ENCODE measurements at places on chromosomes 1 and 21.

GRCh38 chr1:145846201-145846612, 777 bp downstream of the NUDT17 start:
- peak; percentile 54 for DNase-seq

DNA sequence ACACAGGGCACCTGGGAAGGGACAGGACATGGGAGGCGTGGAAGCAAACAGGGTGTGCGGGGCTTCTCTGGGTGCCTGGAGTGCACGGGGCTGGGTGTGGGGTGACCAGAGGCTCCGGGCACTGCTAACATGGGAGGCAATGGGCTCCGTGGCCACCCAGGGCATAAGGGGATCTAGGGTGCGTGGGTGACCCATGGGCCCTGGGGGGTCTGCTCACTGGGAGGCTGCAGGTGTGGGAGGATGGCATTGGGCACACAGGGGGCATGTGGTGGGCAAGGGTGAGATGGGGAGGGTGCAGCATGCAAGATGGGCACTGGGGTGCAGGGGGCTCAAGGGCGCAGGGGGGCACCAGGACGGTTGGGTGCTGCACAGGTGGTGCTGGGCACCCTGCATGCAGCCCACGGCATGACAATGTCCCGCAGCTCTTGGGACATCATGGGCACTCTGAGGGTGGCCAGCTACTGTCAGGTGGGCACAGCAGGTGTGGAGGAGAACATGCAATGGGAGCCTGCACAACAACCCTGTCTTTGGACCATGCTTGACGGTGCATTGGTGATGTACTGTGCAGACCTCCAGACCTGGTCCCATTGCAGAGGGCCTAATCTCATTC, 15.1 kb downstream of the TRIM11 start:
- DNase-seq, result no peak

DNA sequence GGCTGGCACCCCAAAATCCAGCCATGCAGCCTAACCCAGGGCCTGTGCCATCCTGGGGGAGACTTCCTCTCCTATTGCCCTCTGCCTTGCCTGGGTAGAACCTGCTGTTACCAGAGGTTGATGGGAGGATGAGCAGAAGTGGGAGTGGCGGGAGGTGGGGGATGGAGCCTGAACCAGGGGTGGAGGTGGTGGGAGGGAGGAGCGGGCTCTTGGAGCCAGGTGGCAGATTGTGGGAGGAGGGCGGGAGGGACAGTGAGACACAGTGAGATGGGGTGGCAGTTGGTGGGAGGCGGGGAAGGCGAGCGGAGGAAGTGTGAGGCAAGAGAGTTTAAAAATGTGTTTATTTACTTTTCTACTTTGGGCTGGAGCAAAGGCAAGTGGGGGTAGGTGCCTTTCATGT, 87.3 kb downstream of the KCNJ6 start:
- DNase-seq, result no peak

GRCh38 chr1:162906485-162906884, 45.5 kb upstream of the CCDC190 start:
- DNase-seq, result no peak

DNA sequence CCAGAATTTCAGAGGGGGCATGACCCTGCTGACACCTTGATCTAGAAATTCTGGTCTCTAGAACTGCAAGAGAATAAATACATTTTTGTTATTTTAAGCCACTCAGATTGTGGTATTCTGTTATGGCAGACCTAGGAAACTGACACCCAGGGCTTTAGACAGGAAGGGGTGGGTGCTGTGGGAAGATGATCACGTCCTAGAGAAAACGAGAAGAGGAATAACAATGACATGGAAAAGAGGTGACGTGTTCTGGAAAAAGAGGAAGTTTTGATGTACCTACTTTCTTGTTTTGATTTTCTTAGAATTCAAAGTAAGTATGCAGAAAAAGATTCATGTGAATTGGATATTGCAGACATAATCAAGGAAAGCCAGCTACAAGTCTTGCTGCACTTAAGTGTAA, 232.9 kb upstream of the RUNX1 start:
- DNase-seq, result no peak

DNA sequence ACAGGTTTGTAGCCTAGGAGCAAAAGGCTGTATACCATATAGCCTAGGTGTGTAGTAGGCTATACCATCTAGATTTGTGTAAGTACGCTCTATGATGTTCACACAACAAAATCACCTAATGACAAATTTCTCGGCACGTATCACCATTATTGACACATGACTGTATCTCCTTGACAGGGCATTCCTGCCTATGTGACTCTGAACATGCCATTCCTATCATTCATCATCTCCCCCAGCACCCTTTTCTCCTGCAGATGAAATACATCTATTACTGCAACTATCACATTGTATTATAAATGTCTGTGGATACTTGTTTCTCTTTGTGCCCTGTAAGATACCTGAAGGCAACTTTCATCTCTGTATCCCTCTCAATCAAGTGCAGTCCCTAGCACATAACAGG, 29.9 kb downstream of the TP53BP2 start:
- DNase-seq, result no peak

GRCh38 chr21:42376338-42376982, 10.1 kb upstream of the TFF1 start:
- no peak for DNase-seq

GRCh38 chr1:231272880-231273279, 31.9 kb downstream of the GNPAT start:
- DNase-seq, result no peak

GRCh38 chr1:161388639-161389038, 21.0 kb upstream of the CFAP126 start:
- no peak for DNase-seq

DNA sequence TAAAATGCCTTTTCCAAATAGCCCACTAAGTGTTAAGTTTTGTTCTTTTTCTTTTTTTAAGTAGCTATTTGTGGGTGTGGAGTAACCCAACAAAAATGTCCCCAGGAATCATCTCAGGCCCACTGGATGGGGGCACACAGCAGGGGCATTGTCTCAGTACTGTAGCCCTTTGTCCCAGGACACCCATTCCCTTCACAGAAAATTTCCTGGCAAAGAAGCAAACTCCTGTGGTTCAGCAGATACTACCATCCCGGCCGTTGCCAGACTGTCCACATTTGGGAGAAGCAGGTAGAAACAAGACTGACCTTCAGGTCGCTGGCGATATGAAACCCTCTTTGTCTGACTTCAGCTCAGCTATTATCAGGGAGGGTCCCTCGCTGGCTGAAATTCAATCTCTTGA, 23.7 kb upstream of the SRRM1 start:
- no peak for DNase-seq

DNA sequence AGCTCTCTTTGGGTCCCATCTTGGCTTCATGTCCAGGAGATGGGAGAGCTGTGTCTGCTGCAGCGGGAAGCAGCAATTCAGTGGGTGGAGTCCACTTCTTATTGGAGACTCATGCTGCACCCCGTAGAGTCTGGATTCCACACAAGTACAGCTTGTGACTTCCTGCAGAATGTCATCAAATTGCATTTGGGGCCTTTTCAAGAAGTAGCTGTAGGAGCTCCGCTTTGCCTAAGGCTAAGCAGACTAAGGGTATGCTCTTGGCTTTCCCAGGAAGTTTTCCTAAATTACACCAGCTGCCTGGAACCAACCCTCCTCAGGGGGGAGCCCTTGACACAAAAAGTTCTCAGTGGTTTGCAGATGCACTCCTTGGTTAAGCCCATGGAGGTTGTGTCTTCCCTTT, 5.7 kb upstream of the MOB3C start:
- DNase-seq, result no peak

GRCh38 chr1:87508247-87508787, 179.6 kb downstream of the LMO4 start:
- no peak for DNase-seq

- DNase-seq, result no peak
Observed at GRCh38 chr1:6094801-6095505, 49.3 kb downstream of the KCNAB2 start.

DNA sequence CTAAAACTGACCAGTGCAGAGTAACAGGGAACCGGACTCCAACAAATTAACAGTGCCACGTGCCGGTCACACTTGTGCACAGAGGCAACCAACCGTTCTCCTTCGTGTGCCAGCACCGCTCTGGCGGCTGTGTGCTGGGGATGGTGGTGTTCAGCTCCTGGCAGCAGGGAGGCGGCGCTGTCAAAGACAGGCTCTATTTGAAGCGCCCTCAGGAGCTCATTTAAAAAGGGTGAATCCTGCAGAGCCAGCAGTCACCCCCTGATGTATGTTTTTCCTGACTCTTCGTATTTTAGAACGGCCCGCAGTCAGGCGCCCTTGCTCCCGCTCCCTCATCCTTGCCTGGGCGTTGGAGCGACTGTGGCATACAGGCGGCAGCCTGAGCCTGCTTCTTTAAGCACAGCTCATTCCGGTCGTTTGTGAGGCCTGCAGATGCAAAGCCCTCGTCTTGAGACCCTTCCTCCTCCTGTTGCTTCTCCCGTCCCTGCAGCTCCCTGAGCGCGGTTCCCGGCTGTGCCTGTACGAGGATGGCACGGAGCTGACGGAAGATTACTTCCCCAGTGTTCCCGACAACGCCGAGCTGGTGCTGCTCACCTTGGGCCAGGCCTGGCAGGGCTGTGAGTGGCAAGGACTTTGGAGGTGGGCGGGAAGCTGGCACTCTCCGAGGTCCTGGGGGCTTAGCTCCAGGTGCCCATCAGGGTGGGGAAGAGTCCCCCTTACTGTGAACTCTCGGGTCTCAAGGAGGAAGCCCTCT, 1.1 kb downstream of the DFFB start:
- no peak for DNase-seq

GRCh38 chr1:226593541-226593940, 45.0 kb downstream of the STUM start:
- DNase-seq, result no peak

GRCh38 chr1:64308866-64309265, 105.4 kb downstream of the UBE2U start:
- DNase-seq, result no peak

DNA sequence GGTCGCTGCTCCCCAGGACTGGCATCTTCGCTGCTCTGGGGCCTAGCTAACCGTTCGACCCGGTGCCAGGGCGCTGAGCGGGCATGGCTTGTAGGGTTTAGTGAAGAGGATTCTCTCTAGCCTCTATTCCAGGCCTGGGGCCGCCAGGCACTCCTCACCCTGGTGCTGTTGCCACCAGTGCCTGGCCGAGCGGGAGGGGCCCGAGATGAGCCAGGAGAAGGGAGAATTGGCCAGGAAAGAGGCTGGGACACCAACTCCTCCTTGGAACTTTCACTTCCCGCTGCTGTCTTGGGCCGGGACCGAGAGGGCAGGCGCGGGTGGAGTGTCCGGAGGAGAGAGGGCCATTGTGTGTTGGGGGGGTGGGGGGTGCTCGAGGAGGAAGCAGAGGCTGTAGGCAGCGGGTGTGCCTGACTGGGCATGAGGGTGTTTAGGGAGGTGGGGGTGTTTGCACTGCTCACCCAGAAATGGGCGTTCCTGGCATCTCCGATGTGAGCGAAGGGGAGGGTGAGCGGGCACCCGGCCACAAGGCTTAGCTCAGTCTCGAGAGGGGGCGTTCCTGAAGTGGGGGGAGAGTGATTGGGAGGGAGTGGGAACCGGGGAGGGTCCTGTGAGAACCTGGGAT, 772 bp downstream of the ADAM15 start:
- peak; percentile 66 for DNase-seq

GRCh38 chr1:64917328-64917861, 49.0 kb downstream of the JAK1 start:
- DNase-seq, result no peak

- no peak for DNase-seq
Observed at GRCh38 chr1:185679220-185679619, 55.0 kb upstream of the HMCN1 start.

- DNase-seq, result peak; percentile 61
Observed at GRCh38 chr21:35046880-35047229, 2.2 kb downstream of the RUNX1 start.

GRCh38 chr21:42971897-42972275, 2.5 kb upstream of the PKNOX1 start:
- no peak for DNase-seq

- DNase-seq, result no peak
Observed at GRCh38 chr1:55412060-55412459, 196.9 kb upstream of the USP24 start.

DNA sequence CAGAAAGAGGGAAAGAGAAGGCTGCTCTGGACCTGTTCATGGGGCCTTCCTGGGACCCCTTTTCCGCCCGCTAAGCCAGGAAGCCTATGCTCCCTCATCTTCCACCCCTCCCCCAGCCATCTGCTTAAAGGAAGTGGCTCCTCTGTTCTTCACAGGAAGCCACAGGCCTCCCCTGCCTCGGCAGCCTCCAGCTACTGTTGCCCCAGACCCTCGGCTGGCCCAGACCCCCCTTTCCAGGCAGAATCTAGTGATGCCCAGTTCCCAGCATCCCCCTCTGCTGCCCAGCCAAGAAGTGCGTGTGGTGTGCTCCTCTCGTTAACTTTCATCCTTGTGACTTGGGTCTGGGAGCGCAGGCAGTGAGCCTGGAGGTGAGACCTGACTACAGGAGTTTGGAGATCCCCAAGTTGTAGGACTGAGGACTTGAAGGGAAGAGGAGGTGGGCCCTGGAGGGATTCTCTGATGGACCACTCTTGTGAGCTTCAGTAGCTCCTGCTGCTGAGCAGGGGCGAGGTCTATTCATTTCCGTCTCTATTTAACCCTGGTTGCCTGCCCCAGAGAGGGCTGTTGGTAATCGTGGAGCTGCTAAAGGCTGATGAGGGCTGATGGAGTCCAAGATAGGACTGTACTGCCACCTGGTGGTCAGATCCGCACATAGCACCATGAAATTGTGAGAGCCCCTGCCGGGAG, 9.1 kb downstream of the IFI6 start:
- peak; percentile 95 for DNase-seq

GRCh38 chr21:42725416-42725930, 72.1 kb downstream of the PDE9A start:
- no peak for DNase-seq

DNA sequence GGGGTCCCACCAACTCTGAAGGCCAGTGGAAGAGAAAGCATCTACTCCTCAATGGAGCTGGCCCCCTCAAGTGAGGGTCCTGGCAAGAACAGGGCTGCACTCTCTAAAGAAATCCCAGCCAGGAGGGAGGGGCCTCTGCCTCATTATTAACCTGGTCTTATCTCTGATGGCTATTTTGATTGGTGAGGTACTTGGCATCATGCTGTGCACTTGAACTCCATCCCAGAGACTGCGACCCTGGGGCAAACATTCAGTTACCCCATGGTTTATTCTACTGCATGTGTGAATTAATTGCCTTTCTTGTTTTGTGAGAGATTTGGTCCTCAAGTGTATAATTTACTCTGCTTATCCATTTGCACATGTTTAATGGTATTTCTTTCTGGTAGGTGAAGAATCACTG, 55.0 kb upstream of the ETV3 start:
- no peak for DNase-seq

DNA sequence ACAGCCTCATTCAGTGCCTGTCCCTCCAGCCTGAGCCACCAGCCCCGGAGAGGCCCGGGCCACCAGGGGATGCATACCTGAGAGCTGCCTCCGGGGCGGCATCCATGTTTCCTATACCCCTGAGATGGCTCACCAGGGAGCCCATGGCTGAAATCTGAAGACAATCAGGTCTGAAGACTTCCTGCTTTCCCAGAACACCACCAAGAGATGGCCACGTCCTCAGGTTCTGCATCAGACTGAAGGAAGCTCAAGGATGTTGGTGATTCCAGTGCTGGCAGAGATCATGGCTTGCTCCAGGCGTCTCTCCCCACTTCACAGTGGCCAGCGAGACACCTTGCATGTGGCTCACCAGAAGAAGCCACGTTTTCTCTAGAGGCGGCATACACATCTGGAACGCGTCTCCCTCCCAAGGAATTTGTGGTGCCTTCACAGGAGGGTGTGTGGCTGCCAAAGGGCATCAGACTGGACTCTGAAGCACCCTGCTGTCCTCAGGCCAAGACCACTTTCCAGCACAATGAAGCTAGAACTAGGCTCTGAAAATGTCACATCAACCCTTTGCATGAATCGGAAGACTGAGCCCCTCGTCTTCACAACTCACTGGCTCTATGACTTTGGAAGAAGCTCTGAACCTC, 170.7 kb upstream of the IRF2BP2 start:
- peak; percentile 44 for DNase-seq

- no peak for DNase-seq
Observed at GRCh38 chr1:200546577-200546976, 74.0 kb downstream of the KIF14 start.
